ENCODE measurements at places on chromosomes 16 and 17. TPM values are rescaled to one million over a fixed set of nuclear protein-coding genes. Genes with fewer than 3 reads are reported as not detected.

- no peak for DNase-seq
- H3K36me3 ChIP-seq, result no peaks in the 10 kb centered on the region
- H3K27ac ChIP-seq, result no peak overlapping the region
- H3K4me1 ChIP-seq, result peaks cover 12% of the 10 kb centered on the region
- H3K4me3 ChIP-seq, result no peak overlapping the region
- H3K27me3 ChIP-seq, result no peaks in the 10 kb centered on the region
Measured at GRCh38 chr17:76189741-76190140, 48.7 kb upstream of the FOXJ1 start.

- no peaks in the 10 kb centered on the region for H3K4me1 ChIP-seq
- no peaks in the 10 kb centered on the region for H3K27me3 ChIP-seq
- H3K4me3 ChIP-seq, result no peak overlapping the region
- H3K36me3 ChIP-seq, result peaks cover 4% of the 10 kb centered on the region
- H3K27ac ChIP-seq, result no peak overlapping the region
Measured at GRCh38 chr17:80045703-80046102, 9.3 kb downstream of the CCDC40 start.

- H3K36me3 ChIP-seq, result no peaks in the 10 kb centered on the region
- no peak for DNase-seq
- no peak overlapping the region for H3K4me3 ChIP-seq
- H3K4me1 ChIP-seq, result no peaks in the 10 kb centered on the region
Measured at GRCh38 chr17:35214631-35215273, 20.6 kb upstream of the SLC35G3 start.

DNA sequence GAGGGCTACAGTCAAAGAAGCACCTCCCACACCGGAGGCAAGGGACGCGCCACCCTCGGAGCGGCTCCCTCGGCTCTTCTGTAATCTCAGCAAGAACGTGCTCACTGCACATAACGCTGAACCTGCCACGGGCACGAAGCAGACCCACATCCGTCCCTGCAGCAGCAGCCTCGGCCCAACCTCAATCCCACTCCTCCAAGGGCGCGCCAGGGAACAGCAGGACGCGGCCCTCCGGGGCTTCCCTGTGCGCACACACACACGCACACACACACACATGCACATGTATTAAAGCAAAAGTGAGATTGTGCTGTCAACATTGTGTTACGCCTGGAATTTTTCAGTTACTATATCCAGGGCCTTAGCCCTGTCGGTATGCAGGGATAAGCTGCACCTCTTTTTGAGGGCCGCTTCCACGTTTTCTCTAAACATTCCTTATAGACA lies 54.0 kb downstream of the TBC1D16 start:
- H3K27ac ChIP-seq, result no peak overlapping the region
- no peaks in the 10 kb centered on the region for H3K36me3 ChIP-seq
- peak; percentile 72 for DNase-seq
- no peaks in the 10 kb centered on the region for H3K27me3 ChIP-seq
- no peak overlapping the region for H3K4me3 ChIP-seq

GRCh38 chr16:76459111-76459510 lies 181.9 kb downstream of the CNTNAP4 start:
- no peaks in the 10 kb centered on the region for H3K36me3 ChIP-seq
- H3K27me3 ChIP-seq, result peaks cover 28% of the 10 kb centered on the region
- H3K27ac ChIP-seq, result no peak overlapping the region
- H3K4me3 ChIP-seq, result no peak overlapping the region
- H3K4me1 ChIP-seq, result no peaks in the 10 kb centered on the region

DNA sequence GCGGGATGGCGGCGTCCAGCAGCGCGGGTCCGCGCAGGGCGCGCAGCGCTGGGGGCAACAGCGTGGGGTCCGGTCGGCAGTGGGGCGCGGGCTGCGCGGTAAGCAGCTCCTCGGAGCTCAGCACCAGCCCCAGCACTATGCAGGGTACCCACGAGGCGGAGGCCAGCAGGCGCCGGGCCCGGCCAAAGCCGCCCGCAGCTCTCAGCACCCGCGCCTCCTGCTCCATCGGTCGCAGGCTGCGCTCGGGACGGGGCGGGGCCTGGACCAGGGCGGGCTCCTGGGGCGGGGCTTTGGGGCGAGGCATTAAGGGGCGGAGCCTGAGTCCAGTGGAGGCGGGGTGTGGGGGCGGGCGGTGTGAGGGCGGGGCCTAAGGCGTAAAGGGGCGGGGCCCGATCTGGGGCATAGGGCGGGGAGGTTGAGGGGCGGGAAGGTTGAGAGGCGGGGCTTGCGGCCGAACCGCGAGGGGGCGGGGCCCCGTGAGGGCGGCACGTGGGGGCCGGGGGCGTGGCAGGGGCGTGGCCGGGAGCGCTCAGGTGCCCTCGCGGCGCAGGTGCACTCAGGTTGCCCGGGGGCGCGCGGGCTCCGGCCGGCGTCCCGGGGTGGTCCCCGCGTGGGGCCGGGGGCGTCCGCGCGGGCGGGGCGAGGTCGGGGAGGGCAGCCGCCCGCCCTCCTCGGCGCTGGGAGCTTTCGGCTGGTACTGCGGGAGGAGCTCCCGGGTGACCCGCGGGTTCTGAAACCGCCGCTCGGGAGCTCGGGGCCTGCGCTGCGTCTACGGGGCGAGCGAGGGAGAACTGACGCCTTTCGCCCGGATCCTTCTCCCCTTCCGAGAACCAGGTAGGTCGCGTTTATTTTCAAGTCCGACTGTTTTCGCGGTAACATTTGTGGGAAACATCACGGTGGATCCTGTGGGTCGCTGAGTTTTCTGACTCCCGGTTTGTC lies 1.4 kb upstream of the SLC22A31 start:
- DNase-seq, result peak; percentile 95
- peaks cover 10% of the 10 kb centered on the region for H3K4me1 ChIP-seq
- H3K27me3 ChIP-seq, result peaks cover 90% of the 10 kb centered on the region
- H3K36me3 ChIP-seq, result no peaks in the 10 kb centered on the region
- peak overlapping the region; percentile 51 for H3K4me3 ChIP-seq

- no peaks in the 10 kb centered on the region for H3K36me3 ChIP-seq
- H3K4me1 ChIP-seq, result peaks cover 4% of the 10 kb centered on the region
- DNase-seq, result peak; percentile 86
- no peak overlapping the region for H3K4me3 ChIP-seq
- no peak overlapping the region for H3K27ac ChIP-seq
- peaks cover 3% of the 10 kb centered on the region for H3K27me3 ChIP-seq
Measured at GRCh38 chr16:88442727-88443576, 10.1 kb upstream of the ZFPM1 start.

DNA sequence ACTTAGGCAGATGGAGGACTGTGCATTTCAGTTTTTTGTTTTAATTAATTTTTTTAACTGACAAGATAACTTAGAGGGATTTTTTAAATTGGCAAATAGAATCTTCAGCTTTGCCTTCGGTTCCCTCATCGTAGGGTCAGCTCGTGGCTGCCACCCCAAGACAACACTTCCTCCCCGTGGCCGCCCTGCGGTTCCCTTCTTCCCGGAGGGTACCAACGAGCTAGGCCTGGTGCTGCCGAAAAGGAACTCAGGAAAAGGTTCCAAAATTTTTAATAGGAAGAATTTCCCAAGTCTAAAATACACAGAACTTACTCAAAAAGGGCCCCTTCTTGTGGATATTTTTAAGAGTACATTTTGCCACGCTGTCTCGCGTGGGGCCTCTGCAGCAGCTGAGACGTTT lies 210.4 kb upstream of the CHMP6 start:
- peaks cover 48% of the 10 kb centered on the region for H3K4me1 ChIP-seq
- no peak overlapping the region for H3K4me3 ChIP-seq
- no peaks in the 10 kb centered on the region for H3K36me3 ChIP-seq
- H3K27me3 ChIP-seq, result no peaks in the 10 kb centered on the region
- H3K27ac ChIP-seq, result no peak overlapping the region
- DNase-seq, result no peak

DNA sequence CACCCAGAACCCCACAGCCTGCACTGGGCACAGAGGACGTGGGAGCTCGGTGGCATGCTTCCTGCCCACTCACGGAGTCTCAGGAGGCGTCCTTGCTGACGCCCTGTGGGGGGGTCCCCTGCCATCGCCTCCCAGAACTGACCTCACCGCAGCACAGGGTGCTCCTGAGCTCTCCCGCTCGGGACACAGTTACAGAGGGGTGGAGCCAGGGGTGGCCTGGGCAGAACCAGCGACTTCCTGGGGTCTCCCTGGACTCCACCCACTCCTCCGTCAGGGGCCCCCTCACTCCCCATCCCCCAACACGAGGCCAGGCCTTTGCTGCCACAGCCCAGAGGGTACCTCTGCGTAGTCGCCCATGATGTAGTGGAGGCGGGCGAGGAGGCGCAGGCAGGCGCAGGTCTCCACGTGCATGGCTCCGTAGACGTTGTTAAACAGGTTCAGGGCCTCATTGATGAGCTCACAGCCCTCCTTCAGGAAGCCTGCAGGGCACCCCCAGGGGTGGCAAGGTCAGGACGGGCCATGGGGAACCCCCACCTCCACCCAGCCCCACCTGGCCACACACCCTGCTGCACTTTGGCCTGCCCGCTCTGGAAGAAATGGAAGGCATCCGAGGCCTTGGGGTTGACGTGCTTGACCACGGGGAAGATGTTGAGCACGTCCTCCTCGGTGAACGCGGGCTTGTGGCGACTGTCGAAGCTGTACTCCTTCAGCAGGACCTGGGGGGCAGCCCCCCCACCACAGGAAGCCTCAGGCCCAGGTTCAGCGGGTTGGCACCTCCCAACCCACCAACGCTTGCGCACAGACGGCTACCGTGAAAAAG lies 17.8 kb downstream of the CLUH start:
- H3K4me1 ChIP-seq, result no peaks in the 10 kb centered on the region
- no peak overlapping the region for H3K4me3 ChIP-seq
- no peak for DNase-seq

DNA sequence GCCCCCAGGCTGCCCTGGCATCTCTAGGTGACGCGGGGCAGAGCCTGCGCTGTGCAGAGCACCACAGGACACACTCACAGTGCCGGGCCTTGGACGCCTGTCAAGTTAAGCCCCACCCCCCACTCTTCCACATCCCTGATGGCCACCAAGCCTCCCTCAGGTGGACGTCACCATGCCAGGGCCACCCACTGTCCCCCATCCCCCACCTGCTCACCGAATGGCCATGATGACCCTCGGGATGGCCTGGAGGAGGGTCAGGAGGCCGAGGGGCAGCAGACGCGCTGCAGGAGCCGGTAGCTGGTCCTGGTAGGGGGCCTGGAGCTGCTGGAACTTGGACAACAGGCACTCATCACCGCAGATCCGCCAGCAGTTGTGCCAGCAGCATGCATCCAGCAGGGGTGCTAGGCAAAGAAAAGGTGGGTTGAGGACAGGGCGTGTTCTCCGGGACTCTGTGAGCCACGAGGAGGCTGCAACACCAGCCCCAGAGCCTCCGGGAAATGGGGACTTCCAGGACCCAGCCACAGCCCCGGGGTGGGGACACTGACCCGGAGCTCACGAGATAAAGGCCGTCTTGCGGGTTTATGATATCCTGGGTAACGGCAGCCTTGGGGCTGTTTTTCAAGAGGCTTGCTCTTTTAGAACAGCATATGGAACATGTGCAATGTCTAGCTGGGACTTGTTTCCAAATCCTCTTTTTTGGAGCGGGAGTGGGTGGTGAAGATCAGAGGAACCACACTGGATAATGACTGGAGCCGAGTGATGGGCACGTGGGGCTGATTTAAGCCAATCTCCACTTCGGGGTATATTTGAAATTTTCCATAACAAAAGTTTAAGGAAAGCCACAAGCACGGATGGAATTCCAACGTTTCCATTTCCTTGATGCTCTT lies 11.4 kb downstream of the C16orf95 start:
- no peaks in the 10 kb centered on the region for H3K27me3 ChIP-seq
- H3K4me3 ChIP-seq, result no peak overlapping the region
- H3K4me1 ChIP-seq, result peaks cover 4% of the 10 kb centered on the region
- DNase-seq, result peak; percentile 28
- no peaks in the 10 kb centered on the region for H3K36me3 ChIP-seq
- H3K27ac ChIP-seq, result no peak overlapping the region

- no peaks in the 10 kb centered on the region for H3K4me1 ChIP-seq
- H3K27ac ChIP-seq, result no peak overlapping the region
- H3K4me3 ChIP-seq, result no peak overlapping the region
- no peak for DNase-seq
- peaks cover 46% of the 10 kb centered on the region for H3K36me3 ChIP-seq
- H3K27me3 ChIP-seq, result no peaks in the 10 kb centered on the region
Measured at GRCh38 chr16:3292604-3293003, 9.3 kb downstream of the ZNF263 start.

DNA sequence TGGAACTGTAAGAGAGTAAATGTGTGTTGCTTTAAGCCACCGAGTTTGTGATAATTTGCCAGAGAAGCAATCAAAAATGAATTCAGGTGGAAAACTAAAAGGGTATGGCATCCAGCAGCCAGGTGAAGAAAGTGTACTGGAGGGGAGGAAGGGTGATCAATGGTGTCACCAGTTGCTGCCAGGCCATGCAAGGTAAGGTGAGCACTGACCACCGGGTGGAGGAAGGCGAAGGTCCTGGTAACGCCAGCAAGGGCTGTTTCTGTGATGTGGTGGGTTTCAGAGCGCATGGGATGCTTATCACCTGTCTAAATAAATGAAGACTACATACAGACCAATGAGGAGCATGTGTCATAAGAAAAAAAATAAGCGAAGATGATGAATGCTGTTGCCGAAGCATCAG lies 6.9 kb downstream of the FA2H start:
- H3K4me1 ChIP-seq, result no peaks in the 10 kb centered on the region
- no peak overlapping the region for H3K4me3 ChIP-seq
- peaks cover 10% of the 10 kb centered on the region for H3K27me3 ChIP-seq
- no peak for DNase-seq

GRCh38 chr17:56737421-56738161 lies 96.1 kb downstream of the C17orf67 start:
- H3K27me3 ChIP-seq, result no peaks in the 10 kb centered on the region
- H3K36me3 ChIP-seq, result no peaks in the 10 kb centered on the region
- H3K4me3 ChIP-seq, result no peak overlapping the region
- no peak overlapping the region for H3K27ac ChIP-seq
- no peak for DNase-seq

GRCh38 chr17:79836510-79836971 lies 2.7 kb downstream of the CBX4 start:
- peak; percentile 29 for DNase-seq
- H3K4me1 ChIP-seq, result peaks cover 49% of the 10 kb centered on the region
- peak overlapping the region; percentile 76 for H3K4me3 ChIP-seq
- no peaks in the 10 kb centered on the region for H3K36me3 ChIP-seq
- H3K27me3 ChIP-seq, result peaks cover 92% of the 10 kb centered on the region

Gene CD300E
- total RNA-seq, result not detected

Gene NOD2
- total RNA-seq, result not detected

Gene NR1D1
- 0.87 TPM for total RNA-seq

Gene MLKL
- 0.04 TPM for total RNA-seq
